NCI-H1105 (cell line): ENCODE measurements at places on chromosomes 12 and 14.
A peak's percentile ranks its signal among the peaks of the same experiment; 100 is the strongest.

DNA sequence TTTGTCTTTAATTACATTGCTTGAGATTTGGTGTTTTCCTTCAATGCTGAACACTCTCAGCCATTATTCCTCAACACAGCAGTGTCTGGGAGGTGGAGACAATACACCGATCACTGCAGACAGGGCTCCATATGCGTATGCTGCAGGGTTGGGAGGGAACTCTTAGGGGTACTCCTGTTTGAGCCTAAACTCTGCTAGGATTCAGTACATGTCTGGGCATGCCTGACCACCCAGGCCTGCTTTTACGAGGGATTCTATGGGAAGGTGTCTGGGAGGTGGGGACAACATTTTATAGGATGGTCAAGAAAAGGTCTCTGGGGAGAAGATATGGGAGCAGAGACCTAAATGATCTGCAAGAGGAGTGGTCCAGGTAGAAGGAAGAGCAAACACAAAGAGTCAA, 34.3 kb downstream of the DHRS2 start:
- no peak for DNase-seq

DNA sequence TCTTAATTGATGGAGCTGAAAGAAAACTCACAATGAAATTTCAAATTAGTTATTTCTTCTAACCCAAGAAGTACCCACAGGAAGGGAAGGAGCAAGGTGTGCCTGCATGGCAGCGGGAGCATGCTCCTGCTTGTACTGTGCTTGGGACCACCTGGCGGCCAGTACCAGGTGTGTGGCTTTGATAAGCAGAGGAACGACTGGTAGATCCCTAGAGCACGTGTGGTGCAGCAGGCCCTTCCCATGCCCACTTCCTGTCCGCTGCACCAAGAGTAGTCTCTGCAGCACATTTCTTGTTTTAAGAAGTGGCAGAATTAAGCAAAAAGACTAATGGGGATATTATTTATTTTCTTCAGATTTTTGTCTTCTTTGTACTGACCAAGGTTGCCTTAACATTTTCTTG, 122.3 kb upstream of the ATF1 start:
- no peak for DNase-seq

DNA sequence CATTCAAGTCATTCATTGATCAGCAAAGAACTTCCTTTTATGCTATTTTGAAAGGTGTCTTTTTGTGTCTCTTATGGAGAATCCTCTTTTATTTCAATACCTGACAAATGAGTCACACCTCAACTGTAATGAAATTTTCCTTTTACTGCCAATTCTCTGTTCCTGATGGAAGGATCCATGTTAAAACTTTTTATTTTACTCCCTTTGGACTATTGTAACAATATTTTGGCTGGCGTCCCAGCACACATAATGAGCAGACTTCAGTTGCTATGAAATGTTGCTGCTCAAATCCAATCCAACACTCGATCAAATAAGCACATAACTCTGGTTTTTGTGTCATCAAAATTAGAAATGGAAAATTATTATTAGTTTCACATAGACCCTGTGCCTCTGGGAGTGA, 21.9 kb upstream of the SLC15A5 start:
- DNase-seq = no peak

DNA sequence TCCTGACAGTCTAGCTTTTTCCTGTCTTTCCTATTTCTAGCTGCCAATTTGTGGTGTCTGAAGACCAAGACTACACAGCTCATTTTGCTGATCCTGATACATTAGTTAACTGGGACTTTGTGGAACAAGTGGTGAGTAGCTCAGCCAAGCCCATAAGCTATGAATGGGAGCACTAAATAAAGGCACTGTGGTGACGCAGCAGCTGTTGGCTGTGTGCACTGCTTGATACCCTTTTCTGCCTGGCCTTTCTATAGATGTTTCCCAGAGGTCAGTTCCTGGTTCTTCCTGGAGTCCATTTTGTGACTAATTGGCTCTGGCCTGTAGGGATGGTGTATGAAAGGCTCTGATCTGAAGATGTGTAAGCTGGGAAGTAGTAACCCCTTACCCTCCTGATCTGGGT, 20.5 kb downstream of the RNF10 start:
- DNase-seq = no peak

DNA sequence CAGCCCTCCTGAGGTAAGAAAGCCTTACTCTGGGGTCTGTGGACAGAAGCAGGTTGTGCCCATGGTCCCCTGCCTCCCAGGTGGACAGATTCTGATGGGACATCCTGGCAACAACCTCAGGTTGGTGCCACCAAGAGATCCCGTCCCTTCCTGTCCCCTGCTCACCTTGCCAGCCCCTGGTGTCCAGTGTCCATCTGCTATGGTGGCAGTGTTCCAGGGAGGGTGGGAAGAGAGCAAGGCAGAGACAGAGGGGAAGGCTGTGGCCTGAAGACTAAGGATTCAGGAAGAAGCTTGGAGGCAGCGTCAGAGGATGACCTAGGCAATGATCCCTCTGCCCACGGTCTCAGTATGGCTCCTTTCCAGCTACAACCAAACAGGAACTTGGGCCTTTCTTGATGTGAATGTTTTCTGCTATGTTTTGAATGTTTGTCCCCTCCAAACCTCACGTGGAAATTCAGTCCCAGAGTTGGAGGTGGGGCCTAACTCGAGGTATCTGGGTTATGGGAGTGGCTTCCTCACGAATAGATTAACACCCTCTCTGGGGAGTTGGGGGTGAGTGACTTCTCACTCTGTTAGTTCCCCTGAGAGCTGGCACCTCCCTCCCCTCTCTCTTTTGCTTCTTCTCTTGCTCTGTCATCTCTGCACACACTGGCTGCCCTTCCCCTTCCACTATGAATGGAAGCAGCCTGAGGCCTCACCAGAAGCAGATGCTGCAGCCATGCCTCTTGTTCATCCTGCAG, 26.9 kb downstream of the IQSEC3 start:
- DNase-seq = no peak

GRCh38 chr12:27814851-27815591, 35.0 kb upstream of the MANSC4 start:
- DNase-seq = no peak

DNA sequence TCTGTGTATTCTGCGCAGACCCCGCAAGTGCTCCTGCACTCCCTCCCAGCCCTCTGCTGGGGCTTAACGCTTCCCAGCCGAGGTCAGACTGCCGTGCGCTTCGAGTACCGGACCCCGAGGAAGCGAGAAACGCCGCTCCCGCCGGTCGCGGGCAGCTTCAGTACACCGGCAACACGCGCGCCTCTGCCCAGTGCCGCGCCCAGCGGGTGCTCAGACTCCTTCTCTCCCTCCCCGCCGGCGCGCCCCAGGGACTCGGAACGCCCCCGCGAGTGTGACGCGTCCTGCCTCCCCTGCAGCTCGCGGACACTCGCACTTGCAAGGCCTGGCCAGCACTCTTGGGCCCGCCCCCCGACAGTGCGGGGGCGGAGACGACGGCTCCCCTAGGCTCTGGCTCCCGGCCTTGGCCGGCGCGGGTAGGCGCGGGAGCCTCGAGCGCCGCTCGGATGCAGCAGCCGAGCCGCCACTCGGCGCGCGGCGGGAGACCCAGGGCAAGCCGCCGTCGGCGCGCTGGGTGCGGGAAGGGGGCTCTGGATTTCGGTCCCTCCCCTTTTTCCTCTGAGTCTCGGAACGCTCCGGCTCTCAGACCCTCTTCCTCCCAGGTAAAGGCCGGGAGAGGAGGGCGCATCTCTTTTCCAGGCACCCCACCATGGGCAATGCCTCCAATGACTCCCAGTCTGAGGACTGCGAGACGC, at the start of gene PTGER2:
Gene PTGER2 (plus strand): TSS at position 410 of the 692 bp plus-strand sequence. CDS start 237 bp downstream, at position 647.
- peak; percentile 76 for DNase-seq

DNA sequence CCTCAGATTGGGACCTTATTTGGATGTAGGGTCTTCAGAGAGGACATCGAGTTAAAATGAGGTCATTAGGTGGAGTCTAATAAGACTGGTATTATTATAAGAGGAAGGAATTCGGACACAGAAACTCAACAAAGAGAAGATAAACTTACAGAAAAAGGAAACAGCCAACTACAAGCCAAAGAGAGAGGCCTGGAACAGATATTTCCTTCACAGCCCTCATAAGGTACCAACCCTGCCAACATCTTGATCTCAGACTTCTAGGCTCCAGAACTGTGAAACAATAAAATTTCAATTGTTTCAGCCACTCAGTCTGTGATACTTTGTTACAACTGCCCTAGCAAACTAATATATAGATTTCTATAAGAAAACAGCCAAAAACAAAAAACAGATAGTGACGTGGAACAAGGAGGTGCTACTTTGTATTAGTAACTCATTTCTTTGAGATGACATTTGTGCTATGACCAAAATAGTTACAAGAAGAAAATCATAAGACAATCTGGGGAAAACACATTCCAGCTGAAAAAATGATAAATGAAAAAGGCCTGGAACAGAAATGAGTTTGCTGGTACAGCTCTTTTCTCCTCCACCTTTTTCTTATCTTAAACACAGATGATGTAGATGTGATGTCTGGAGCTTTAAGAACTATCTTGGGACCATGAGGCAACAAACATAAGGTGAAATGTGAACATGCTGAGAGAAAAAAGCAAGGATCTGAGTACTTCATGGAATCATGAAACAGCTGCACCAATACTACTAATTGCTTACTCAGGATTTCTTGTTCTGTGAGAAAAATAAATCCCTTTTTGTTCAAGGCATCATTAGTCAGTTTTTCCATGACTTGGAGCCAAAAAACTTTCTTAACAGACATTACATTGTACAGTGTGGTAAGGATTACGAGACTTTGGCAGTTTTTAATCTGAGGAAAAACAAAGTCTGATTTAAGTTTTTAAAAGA, 243.2 kb downstream of the ANO6 start:
- no peak for DNase-seq

GRCh38 chr12:55061024-55061423, 41.2 kb downstream of the NEUROD4 start:
- DNase-seq = no peak

DNA sequence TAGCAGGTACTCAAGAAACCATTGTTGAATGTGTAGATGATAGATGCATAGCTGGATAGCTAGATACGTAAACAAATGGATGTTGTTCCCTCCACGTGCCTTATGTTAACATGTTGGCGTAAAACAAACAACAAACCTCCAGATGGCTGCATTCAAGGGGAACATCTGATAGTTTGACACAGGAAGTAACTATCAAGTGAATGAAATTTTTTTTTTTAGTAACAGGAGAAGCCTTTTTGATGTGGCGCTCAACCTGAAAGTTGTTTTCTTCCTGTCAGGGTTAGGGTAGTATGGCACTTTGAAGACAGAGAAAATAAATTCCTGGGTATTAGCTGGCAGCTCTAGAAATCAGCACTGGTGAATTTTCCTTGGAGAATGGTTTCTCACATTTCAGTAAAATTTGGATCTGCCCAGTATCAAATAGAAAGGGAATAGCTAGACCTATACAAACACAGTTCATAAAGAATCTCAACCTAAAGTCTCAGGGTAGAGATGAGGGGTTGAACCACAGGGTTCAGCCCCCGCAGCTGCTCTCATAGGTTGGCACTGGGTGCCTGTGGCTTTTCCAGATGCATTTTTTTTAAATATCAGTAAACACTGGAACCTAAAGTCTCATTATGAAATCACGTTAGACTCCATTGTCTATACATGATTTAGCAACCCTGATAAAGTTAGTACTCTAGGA, 18.8 kb upstream of the RAP1B start:
- no peak for DNase-seq

DNA sequence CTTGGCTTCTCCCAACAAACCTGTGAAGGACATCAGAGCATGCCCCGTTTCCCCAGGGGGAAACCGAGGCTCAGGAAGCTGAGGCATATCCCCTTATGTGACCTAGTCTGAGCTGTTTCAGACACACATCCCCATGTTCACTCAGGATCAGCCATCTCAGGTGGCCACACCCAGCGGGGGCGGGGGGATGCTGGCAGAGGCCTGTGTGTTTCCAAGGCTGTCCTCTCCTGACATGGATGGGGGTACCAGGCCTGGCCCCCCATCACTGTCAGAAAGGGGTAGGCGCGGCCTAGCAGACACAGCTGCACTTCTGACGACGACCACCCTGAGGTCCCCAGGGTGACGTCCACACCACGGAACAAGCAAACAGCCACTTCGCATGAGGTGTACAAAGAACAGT, 22.1 kb downstream of the CCDC85C start:
- no peak for DNase-seq

DNA sequence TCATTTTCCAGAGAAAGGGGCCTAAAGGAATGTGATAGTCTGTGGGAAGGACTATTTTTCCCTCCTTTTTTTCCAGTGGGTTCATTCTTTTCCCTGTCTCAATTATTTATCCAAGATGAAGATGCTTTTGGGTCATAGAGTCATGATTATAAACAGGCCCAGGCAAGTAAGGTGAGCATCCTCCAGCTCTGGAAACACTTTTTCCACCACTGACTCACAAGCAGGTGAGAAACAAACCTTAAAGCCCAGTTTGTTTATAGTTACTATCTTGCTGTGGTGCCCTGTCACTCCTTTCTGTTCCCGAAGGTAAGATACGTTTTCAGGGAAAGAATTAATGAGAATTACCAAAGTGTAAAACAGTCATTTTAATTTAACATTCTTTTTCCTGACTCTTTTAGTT, 107.7 kb upstream of the IFNG-AS1 start:
- no peak for DNase-seq

DNA sequence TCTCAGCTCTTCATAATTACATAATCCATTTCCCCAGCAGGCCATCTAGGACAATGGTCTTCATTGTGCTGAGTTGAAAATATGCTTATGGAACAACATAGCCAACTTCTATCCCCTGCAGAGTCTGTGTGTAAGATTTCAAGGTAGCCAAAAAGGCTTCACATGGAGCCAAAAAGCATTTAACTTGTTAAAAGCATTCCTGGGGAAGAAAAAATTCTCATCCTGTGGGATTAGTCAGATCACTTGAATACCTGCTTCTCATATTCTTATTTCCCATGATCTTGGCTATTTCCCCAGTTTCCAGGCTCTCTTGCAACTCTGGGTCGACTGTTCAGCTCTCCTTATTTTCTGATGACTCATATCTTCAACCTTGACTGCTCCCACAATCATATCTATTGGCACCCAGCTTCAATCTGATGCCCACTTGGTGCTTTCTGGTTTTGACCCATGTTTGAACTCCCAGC, 178.9 kb downstream of the KLHL28 start:
- no peak for DNase-seq

GRCh38 chr14:25537846-25538455, 488.0 kb upstream of the STXBP6 start:
- DNase-seq = peak; percentile 45

DNA sequence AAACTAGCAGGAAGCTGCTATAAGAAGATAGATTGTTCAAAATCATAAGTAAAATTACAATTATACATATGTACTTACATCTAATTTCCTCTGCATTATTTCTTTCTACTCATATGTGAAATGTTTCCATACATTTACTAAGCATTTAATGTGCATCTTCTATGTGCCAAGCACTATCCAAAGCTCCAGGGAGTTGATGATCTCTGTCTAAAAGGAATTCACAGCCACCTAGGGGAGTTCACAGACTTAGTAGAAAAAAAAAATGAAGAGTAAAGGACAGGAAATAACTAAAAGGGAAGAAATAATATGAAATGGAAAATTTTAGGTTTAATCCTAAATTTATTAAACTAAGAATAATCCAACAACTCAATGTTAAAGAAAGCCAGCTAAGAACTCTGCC, 91.7 kb downstream of the EFCAB11 start:
- DNase-seq = no peak

DNA sequence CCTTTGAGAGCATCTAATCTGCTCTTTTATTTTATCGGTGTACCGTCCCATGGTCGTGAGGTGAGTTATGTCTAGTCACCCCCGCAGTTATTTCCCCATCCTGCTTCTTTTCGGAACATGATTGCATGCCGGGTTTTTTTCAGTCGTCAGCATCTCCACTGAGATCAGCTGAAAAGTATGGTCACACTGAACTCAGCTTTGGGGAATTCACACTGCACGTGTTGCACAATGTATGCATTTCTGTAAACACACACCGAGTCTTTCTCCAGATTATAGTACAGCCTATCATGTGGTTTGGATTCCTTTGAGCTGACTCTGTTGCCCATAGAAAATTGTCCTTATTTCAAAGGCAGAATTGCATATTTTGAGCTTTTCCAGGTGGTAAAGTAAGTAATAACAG, 24.6 kb downstream of the PLXNC1 start:
- DNase-seq = no peak
